ENCODE measurements at places on chromosomes 4 and X.

GRCh38 chrX:41026702-41027078 is 58.6 kb upstream of the USP9X start:
- DNase-seq: no peak

DNA sequence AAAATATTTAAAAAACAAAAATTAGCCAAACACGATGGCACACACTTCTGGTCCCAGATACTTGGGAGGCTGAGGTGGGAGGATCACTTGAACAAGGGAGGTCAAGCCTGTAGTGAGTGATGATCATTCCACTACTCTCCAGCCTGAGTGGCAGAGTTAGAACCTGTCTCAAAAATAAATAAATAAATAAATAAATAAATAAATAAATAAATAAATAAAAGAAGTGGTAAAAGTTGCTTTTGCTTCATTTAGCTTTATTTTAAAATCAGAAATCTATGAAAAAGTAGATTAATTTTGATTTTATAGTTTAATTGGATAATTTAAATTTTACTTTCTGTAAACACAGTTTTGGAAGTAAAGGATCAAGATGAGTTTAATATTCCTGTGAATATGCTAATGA is 552.9 kb upstream of the PCDH10 start:
- DNase-seq: no peak

- no peak for DNase-seq
These were observed 93.2 kb upstream of the KLF3 start for GRCh38 chr4:38570647-38571276.

DNA sequence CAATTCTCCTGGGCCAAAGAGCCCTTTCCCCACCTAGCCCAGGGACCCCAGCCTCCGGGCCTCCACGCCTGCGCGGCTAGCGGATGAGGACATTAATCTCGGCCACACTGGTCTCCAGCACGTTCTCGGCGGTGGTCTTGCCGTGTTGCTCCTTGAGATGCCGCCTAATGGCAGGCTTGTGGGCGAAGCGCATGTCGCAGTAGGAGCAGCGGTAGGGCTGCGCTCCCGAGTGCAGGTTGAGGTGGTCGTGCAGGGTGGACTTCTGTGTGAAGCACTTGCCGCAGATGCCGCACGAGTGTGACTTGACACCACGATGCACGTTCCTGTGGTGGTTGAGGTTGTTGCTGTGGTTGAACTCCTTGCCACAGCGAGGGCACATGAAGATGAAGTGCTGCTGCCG is 72.1 kb downstream of the UBE2K start:
- DNase-seq: no peak

DNA sequence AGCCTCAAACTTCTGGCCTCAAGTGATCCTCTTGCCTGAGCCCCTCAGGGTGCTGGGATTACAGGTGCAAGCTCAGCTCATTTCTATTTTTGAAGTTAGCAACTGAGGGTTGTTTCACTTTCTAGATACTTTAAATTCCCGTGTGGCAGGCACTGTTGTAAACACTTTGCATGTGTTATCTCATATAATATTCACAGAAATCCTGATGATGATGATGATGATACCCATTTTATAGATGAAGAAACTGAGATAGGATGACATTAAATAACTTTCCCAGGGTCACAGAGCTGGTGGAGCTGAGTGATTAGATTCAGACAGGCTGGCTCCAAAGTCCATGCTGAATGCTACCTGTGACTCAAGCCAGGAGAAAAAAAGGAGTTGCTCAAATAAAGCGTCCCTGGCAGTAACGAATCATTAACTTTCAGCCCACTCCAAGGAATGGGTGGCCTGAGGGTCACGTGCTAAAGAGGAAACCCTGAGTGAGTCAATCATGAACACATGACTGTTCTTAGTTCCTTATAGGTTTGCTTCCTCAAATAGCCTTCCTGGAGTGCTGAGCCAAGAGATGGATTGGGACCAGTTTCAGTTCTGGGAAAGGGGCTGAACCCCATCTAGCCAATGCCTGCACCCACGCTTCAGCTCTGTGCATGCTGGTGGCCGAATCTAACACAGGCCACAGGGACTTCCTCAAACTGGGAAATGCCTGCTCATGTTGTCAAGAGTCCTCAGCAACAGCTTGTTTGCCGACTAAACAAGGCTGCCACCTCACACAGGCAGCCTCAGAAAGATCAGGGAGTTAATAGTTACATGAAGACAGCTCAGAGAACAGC is 52.8 kb downstream of the RBM47 start:
- DNase-seq: no peak

DNA sequence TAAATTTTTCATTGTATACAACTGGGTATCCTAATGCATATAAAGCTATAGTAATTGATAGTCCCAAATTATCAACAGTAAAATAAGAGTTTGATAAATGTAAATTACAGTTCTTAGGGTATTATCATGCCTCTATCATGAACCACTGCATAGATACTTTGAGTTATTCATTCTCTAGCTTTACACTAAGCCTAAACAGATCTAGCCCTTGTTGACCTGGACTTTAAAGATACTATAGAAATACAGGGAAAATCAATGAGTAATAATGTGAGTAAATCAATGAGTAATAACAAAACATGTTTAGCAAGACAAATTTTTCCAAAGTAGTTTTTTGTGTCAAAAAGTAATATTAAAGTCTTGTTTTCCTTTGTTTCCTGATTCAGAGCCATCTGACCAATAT is 228.4 kb downstream of the SCFD2 start:
- DNase-seq: no peak

DNA sequence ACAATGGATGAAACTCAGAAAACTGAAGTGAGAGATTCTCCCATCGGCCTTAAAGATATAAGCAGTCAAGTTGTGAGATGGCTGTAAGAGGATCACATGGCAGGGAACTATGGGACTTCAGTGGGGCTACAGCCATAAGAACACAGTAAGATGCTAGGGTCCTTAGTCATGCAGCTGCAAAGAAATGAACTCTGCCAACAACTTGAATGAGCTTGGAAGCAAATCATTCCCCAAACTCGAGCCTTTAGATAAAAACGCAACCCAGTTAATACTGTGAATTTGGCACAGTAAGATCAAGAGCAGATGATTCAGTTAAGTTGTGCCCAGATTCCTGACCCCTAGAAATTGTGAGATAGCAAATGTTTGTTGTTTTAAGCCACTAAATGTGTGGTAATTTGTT is 117.3 kb downstream of the FAM13A start:
- no peak for DNase-seq

DNA sequence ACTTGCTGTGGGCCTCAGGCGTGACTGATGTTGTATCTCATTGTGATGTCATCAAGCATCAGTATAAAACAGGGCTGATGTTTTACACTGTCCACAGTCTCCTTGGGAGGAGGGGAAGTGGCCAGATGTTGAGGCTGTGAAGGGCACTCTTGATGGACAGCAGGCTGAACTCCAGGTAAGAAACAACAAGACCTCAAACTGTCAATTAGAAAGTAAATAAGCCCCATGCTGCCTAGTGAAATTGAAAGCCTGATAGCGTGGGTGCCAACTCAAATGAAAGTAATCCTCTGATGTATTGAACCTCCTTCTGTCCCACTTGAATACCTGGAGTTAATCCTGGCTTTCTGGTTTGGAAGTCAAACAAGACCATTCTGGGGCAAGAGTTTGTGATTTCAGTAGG is 19.7 kb downstream of the VSIG1 start:
- DNase-seq: no peak

- DNase-seq: no peak
These were observed 15.0 kb upstream of the ELF4 start for GRCh38 chrX:130125091-130125874.

DNA sequence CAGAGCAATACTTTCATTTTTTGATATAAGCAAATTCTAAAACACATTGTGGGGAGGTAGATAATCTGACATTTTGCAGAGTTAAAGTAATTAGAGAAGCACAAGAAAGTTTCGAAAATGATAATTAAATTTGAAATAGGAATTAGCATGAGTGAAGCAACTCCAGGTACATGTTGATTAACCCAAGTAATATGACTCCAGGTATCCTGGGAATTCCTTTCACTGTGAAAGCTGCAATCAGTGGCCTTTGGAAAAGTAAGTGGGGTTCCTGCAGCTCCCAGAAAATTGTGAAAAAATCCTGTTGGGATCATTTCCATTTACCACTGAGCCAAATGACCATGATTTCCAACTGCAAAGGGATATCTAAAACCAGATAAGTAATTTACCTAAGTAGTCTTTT is 26.0 kb upstream of the CXCL2 start:
- no peak for DNase-seq

DNA sequence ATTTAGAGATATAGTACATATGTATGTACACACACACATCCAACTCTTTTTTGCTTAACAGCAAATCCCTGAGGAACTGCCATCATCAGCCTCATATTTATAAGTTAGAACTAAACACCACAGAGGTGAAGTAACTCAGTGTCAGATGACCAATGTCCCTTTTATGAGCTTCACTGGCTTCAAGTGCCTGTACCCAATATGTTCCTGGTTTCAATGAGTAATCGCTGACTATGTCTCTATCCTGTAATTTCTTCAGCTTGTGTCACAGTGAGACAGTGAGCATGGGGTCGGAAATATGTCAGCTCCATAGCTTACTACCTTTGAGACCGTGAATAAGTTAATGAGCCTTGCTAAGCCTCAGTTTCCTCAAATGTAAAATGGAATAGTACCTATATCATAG is 136.2 kb upstream of the RASGEF1B start:
- DNase-seq: no peak

DNA sequence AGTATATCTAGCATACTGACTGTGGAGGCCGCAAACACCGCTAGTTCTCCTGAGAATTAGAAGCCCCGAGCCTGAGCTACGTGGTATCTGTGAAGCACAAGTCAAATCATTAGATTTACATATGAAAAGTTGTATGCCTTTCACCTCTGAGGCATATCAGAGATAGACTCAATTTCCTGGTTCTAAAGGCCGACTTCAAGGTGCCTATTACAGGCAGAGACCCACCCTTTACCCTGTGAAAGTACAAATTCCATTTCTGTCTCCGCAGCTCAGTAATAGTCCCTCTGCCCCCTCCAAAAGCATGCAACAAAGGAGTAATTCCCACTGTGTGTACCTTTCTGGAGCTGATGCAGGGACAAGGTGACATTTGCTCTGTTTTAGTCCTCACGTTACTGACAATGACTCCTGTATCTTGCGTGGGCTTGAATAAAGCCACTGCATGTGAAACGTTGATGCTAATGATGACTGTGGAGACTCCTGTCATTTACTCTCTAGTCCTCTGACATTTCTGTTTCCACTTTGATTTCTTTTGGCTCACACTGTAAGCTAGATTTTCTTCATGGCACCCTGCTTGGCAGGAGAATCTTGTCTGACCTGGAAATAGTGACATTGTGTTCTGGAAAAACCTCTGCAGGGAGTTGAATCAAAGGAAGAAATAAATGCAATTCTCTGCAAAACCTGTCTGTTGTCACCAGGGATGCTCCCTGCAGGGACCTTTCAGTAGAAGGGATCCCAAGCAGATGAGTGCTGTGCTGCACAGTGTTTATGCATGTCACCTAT is 273.2 kb upstream of the EMCN start:
- DNase-seq: no peak

GRCh38 chrX:132967049-132967448 is 8.6 kb upstream of the HS6ST2 start:
- no peak for DNase-seq

GRCh38 chr4:184446132-184446658 is 28.2 kb downstream of the IRF2 start:
- DNase-seq: no peak

DNA sequence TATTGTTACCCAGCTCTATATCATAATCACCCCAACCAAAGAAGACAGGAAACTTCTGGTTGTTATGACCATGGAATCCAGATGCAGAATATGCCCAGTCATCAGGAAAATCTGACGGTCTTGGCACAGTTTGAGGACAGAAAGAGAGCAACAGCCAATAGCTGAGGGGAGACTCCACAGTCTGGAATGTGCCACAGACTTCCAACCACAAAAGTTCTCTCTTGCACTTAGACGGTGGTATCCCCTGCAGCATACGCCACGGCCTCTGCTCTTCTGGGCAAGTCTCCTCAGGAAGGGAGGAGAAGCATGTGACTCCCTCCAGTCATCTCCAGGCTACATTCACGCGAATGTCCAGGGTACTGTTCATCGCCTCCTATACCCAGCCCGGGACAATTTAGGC is 18.4 kb downstream of the ZNF827 start:
- DNase-seq: no peak

- DNase-seq: no peak
These were observed 147.0 kb downstream of the DACH2 start for GRCh38 chrX:86295293-86295692.

DNA sequence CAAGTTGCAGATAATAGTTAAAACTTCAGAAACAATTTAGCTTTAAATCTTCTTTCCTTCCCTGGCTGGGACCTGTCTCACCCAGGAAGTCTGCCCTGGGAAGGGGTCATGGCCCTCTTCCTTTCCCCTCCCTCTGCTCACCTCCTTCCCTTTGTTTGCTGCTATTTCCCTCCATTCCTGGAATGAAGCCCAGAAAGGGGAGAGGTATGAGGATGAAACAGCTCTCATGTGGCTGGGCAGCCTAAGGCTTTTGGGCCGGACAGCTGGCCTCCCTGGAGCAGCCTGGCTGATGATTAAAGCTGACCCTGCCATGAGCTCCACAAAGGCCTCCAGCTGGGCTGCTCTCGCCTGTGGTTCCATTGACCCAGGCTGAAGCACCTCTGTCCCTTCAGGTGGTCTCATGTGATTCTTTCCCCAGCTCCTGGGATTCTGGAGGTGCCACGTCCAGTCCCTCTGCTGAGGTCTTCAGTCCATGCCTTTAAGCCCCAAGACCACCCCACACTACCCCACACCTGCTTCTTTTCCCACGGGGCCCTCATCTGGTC is 202.1 kb downstream of the PTTG2 start:
- no peak for DNase-seq

- DNase-seq: no peak
These were observed 72.7 kb upstream of the AADAT start for GRCh38 chr4:170162416-170162815.

DNA sequence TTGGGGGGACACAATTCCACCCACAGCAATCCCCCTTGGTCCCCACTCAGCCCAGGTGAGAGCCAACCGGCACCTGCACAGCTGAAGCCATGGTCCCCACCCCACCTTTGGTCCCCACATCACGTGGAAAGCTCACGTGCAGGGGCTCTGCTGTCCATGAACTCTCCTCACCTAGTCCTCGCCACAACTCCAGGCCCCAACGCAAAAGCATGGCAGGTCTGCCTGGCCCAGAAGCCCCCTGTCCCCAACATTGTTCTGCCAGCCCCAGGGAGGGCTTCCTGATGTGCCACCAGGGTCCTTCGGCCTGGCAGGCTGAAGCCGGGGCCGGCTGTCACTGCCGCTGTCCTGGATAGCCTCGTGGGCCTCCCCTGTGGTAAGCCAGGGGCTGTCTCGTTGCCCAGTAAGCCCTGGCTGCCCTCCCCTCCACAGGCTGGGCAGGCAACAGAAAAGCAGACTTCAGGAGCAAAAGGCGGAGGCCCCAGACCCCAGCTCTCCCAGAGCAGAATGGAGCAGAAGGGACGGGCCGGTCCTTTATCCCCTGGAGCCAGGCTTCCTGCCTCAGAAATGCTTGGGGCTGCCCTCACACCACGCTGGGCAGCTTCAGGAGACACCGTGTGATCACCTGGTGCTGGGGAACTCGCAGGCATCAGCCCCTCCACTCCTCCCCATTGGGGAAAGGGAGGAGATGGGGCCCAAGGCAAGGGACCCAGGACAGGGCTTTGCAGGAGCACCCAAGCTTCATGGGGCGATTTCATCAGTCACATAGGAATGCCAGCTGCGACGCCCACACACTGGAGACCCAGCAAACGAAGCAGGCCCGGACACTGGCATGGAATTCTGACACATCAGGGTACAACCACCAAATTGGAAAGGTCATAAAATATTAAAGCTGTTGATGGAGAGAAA is 103.7 kb downstream of the ADRA2C start:
- DNase-seq: no peak

All from stimulated activated CD4-positive, alpha-beta T cell treated with anti-CD3 and anti-CD28 coated beads, Interleukin-2, amount 100 ng/mL, for 48 hours (primary cell).